Osteocyte (in vitro differentiated cells): ENCODE measurements at places on chromosomes 7 and 10. TPM values are rescaled to one million over a fixed set of nuclear protein-coding genes. Genes with fewer than 3 reads are reported as not detected.

GRCh38 chr7:1665549-1666316, 4.3 kb upstream of the ELFN1 start:
- no peak for DNase-seq
- H3K4me3 ChIP-seq, result no peak overlapping the region
- H3K27me3 ChIP-seq, result peaks cover 29% of the 10 kb centered on the region
- H3K27ac ChIP-seq, result no peak overlapping the region

- no peak overlapping the region for H3K4me3 ChIP-seq
- H3K27me3 ChIP-seq, result no peaks in the 10 kb centered on the region
- no peaks in the 10 kb centered on the region for H3K4me1 ChIP-seq
Measured at GRCh38 chr7:95925236-95925635, 152.9 kb downstream of the DYNC1I1 start.

MBL2 gene
- total RNA-seq, result not detected in 2 replicates

PRKRIP1 gene
- 30.1 and 32.2 TPM in 2 replicates for total RNA-seq

DNA sequence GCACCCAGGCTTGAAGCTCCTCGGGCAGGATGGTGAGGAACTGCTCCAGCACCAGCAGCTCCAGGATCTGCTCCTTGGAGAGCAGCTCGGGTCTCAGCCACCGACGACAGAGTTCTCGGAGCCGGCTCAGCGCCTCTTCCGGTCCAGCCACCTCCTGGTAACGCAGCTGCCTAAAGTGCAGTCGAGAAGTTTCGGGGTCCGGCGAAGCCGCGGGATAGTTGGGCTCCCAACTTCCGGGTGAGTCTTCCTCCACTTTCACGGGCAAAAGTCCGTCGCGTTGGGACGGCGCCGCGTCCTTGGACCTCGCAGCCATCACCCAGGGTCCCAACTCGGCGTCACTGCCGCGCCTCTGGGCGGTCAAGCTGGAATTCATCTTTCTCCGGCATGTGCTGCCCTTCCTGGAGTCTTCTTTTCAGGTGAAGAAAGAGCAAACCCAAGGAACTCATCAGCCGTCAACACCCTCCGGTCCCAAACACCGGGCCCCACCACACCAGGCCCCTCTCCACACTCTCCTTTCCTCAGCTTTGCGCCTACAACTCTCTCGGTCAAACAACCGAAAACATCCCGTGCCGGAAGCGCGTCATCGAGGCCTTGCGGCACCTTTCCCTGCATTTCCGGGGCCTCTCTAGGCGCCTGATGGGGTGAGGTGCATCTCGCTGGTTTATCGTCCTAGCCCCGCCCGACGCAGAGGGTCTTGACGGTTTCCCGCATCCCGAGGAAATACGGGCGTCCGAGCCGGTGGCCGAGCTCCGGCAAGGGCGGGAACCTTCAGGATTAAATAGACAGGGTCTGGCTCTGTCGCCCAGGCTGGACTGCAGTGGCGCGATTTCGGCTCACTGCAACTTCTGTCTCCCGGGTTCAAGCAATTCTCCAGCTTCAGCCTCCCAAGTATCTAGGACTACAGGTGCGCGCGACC, at the start of gene ZNF394:
Gene ZNF394, minus strand, starts transcription at position 561 of the 916 bp plus-strand sequence. Its CDS starts 188 bp downstream, at position 373.
- H3K27ac ChIP-seq, result peak within 1 kb of the TSS; percentile 100
- peak; percentile 93 for DNase-seq
- H3K27me3 ChIP-seq, result no peaks in the 10 kb centered on the region
- H3K4me1 ChIP-seq, result peaks cover 33% of the 10 kb centered on the region
- H3K36me3 ChIP-seq, result peaks cover 17% of the 10 kb centered on the region
- peak within 1 kb of the TSS; percentile 100 for H3K4me3 ChIP-seq

DNA sequence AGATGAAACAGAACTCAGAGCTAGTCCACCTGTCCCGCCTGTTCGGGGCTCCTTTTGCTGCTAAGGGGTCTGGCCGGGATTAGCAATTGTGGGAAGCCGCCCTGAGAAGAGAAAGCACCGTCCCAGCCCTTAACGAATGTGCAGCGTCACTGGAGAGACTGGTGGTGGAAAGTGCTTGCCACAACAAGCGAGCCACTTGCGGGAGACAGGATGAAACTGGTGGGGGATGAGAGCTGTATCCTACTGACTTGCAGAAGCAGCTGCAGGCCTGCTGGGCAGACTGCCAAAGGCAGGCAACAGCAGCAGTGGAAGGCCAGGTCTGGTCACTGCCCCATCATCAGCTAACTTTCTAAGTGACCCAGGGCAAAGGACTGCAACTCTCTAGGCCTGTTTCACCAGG, 95.4 kb downstream of the FAM53B start:
- no peak for DNase-seq
- peaks cover 21% of the 10 kb centered on the region for H3K4me1 ChIP-seq
- H3K27me3 ChIP-seq, result no peaks in the 10 kb centered on the region
- H3K27ac ChIP-seq, result peak overlapping the region; percentile 28

DNA sequence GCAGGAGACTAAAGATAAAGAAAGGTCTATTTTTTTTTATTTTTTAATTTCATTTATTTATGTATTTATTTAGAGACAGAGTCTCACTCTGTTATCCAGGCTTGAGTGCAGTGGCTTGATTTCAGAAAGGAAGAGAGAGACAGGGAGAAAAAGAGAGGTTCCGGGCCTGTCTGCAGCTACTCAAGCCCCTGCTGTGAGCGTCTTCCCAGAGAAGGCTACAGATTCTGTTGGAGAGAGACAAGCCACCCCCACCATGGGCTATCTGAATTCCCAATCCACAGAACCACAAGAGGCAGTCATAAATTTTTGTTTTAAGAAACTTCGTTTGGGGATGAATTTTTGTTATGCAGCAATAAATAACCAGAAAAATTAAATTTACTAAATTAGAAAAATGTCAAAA, 68.1 kb downstream of the CALN1 start:
- peaks cover 9% of the 10 kb centered on the region for H3K27me3 ChIP-seq
- H3K4me3 ChIP-seq, result no peak overlapping the region
- no peak overlapping the region for H3K27ac ChIP-seq
- no peaks in the 10 kb centered on the region for H3K4me1 ChIP-seq
- no peaks in the 10 kb centered on the region for H3K36me3 ChIP-seq
- DNase-seq, result no peak

DNA sequence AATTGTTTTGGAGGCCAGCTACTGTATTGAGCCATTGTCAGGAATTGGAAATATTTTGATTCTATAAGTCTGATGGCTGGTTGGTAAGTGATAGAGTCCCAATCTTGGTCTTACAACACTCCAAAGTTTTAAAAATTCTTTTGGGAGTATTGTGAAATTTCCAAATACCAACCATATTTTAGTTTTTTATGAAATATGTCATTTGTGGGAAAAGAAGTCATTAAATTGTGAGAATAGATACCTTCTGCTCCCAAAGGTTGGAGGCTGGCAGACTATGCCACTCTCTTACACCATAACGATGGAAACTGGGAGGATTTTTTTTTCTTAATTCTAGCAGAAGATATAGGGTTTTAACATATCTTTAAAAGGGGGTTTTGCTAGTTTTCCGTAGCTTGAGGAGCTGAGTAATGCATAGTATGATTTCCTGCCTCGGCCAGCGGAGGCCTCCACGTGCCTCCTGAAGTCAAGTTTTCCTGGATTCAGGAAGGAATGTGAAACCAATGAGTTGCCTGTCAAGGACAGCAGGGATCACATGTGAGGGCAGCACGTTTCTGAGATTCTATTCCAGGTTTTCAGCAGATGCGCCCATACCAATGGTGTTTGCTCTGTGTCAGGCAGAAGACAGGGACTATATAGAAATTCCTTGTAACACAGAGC, 92.2 kb upstream of the LAMB4 start:
- H3K27ac ChIP-seq, result peak overlapping the region; percentile 71
- no peak for DNase-seq
- no peaks in the 10 kb centered on the region for H3K27me3 ChIP-seq
- H3K36me3 ChIP-seq, result peaks cover 32% of the 10 kb centered on the region
- H3K4me3 ChIP-seq, result no peak overlapping the region

- H3K4me1 ChIP-seq, result peaks cover 11% of the 10 kb centered on the region
- H3K27ac ChIP-seq, result no peak overlapping the region
- DNase-seq, result no peak
- no peaks in the 10 kb centered on the region for H3K27me3 ChIP-seq
- H3K4me3 ChIP-seq, result no peak overlapping the region
Measured at GRCh38 chr7:94451187-94451586, 56.5 kb downstream of the COL1A2 start.

DNA sequence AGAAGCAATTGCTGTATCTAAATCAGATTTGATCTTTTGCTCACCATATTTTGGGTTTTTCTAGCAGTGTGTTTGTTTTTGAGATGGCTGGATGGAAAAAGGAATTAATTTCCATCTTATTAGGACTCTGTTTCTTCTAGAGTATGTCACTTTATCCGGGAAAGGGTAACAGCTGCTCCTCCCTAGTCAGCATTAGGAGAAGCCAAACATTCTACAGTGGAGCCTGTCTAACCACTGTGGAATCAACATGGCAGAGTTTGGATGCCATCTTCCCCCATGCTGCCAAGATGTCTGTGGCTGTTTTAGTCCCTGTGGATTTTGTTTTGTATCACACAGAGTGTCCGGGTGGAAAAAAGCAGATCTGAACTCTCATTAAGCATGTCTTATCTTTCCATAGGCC, 16.0 kb upstream of the LMOD2 start:
- peaks cover 7% of the 10 kb centered on the region for H3K27me3 ChIP-seq
- H3K4me3 ChIP-seq, result no peak overlapping the region
- DNase-seq, result no peak

ANKRD1 gene
- 4.9 and 5.8 TPM in 2 replicates for total RNA-seq

GRCh38 chr10:121285406-121286196, 312.6 kb downstream of the FGFR2 start:
- no peaks in the 10 kb centered on the region for H3K4me1 ChIP-seq
- H3K4me3 ChIP-seq, result no peak overlapping the region
- H3K27ac ChIP-seq, result no peak overlapping the region
- H3K27me3 ChIP-seq, result peaks cover 19% of the 10 kb centered on the region
- DNase-seq, result no peak

TAS2R38 gene
- total RNA-seq, result not detected in 2 replicates

GRCh38 chr7:127256041-127256725, 3.4 kb upstream of the GRM8 start:
- H3K36me3 ChIP-seq, result no peaks in the 10 kb centered on the region
- no peak overlapping the region for H3K4me3 ChIP-seq
- H3K27ac ChIP-seq, result no peak overlapping the region
- DNase-seq, result no peak
- H3K4me1 ChIP-seq, result peaks cover 10% of the 10 kb centered on the region

- no peak for DNase-seq
- no peaks in the 10 kb centered on the region for H3K4me1 ChIP-seq
- no peak overlapping the region for H3K27ac ChIP-seq
- no peak overlapping the region for H3K4me3 ChIP-seq
Measured at GRCh38 chr10:78351809-78352208, 318.1 kb downstream of the RPS24 start.
